SJSA1 (cell line): ENCODE measurements at places on chromosomes 16 and 17. TPM values are rescaled to one million over a fixed set of nuclear protein-coding genes. Genes with fewer than 3 reads are reported as not detected.

Gene TBC1D3E
- total RNA-seq: 0.13 TPM in 1 of 2 replicates, not detected in the other

Gene FTO
- 106 and 109 TPM in 2 replicates for total RNA-seq

Gene PCTP
- 99.0 and 108 TPM in 2 replicates for total RNA-seq

Gene RPRML
- total RNA-seq: not detected in 2 replicates

Gene PRKCA
- 19.1 and 36.1 TPM in 2 replicates for total RNA-seq

Gene TBC1D3L
- not detected in 2 replicates for total RNA-seq
